SHP77 treated with DMSO at 0.1 percent for 48 hours (cell line): ENCODE measurements at places on chromosomes 6 and 20.

DNA sequence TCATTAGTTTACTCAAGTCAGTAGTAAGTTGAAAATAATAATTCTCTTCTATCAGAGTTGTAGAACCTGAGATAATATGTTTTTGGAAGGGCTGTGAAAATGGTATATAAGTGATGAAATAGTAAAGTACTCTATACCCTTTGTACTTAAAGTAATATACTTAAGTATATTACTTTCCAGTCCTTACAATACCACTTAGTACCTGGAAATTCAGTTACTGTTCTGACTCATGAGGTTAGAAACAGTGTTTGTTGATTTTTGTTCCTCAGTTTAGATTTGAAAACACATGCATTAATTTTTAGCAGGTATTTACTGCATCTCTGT lies 10.1 kb downstream of the TULP4 start:
- no peak for DNase-seq

DNA sequence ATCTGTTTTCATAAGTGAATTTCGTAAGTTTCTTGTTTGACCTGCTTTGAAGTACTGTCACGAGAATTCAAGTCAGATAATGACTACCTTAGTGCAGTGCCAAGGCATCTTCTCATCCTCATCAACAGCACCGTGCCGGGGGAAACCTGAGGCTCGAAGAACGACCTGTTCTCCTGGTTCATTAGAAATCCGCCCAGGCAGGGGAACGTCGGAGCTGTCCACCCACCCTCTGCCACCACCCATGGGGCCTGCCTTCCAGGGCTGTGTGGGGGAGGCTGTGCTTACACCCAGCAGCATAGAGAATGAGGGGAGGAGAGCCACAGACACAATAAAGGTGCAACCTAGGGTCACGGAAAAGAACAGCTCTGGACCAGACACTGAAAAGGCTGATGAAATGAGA lies 101.6 kb downstream of the RAMACL start:
- no peak for DNase-seq

DNA sequence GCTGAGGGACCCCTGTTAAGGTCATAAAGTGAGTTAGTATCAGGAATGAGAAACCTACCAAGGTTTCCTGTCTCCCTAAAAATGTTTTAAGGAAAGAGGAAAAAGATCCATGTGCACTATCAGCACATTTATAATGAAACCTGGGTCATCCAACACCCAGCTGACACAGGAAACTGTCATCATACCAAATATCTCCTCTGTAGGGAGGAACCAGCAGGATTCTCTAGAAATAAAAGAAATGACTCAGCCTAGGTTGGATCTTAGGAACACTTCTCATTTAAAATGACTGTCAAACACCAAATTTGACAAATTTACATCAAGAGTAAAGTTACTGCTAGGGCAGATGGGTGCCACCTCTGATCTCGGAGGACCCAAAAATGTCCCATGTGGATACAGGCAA lies 21.7 kb downstream of the GFOD1 start:
- no peak for DNase-seq

DNA sequence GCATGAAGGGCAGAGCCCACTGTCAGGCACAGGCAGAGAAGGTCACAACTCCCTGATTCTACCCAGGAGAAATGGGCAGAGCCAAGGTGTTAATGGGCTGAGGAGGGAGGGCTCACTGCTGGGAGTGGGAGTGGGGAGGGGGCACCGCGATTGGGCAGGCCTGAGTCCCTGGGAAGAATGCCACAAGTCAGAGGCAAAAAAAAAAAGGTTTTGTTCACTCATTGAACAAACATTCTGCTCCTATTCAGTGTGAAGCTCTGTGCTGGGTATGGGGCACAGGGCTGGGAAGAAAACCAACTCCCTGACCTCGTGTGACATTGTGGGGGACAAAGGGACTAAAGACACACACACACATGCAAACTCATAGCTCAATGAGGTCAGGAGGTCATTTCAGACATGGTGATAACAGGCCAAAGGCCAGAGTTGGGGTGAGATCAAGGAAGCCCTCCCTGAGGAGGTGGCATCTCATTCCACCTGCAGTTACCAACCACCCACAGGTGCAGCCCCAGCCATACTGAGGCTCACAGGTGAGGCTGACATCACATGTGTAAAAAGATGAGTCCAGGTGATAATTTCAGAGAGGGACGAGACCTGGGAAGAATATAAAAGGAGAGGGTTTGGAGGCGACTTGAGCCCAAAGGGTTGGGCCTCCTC lies 3.2 kb upstream of the PMEPA1 start:
- no peak for DNase-seq

GRCh38 chr6:44489910-44490604 lies 102.6 kb downstream of the CDC5L start:
- no peak for DNase-seq

DNA sequence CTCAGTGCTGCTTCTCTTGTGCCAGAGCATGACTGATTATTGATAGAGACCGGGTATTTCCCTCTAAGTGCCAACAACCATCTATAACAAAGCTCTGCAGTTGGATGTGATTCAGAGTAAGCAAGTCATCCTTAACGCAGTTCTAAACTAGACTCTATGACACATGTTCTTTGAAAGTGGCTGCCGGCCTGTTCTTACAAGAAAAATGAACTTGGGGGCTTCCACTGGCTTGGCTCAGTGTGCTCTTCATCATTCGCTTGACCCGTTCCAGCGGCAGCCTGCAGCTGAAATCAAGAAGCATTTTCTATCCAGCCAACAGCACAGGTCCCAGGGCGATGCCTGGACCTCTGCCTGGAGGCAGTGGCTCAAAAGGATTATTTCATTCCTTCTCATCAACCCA lies 29.8 kb downstream of the GFOD1 start:
- DNase-seq, result no peak
